Cardiac ventricle fibroblast (primary cell): ENCODE measurements at places on chromosomes 3 and 15. TPM values are rescaled to one million over a fixed set of nuclear protein-coding genes. Genes with fewer than 3 reads are reported as not detected.

ADPGK gene
- total RNA-seq: 40.5 and 46.7 TPM in 2 replicates

PSTPIP1 gene
- total RNA-seq: not detected in 2 replicates

SRP14 gene
- 302 TPM in 2 replicates for total RNA-seq

SYNPR gene
- not detected in 2 replicates for total RNA-seq

PIF1 gene
- total RNA-seq: 4.0 and 6.2 TPM in 2 replicates

CFAP100 gene
- total RNA-seq: not detected in 2 replicates

ANKUB1 gene
- not detected in 2 replicates for total RNA-seq

HHLA2 gene
- total RNA-seq: 0.12 TPM in 1 of 2 replicates, not detected in the other

LIPC gene
- total RNA-seq: 0.20 and 0.75 TPM in 2 replicates
